ENCODE measurements at places on chromosomes 7 and 10. TPM values are rescaled to one million over a fixed set of nuclear protein-coding genes. Genes with fewer than 3 reads are reported as not detected.

LBX1 gene
- not detected for total RNA-seq

OR2A12 gene
- not detected for total RNA-seq

OR2A5 gene
- total RNA-seq = not detected

ZNF394 gene
- total RNA-seq = 18.8 TPM

NPTX2 gene
- 0.14 TPM for total RNA-seq

ZNF32 gene
- 15.6 TPM for total RNA-seq

ERVW-1 gene
- total RNA-seq = not detected
